CD4-positive, alpha-beta T cell treated with Interleukin-4 for 4 hours (primary cell): ENCODE measurements at places on chromosomes 16 and 17.

- no peak for DNase-seq
Observed at GRCh38 chr17:74526681-74527080, 4.6 kb downstream of the CD300LB start.

DNA sequence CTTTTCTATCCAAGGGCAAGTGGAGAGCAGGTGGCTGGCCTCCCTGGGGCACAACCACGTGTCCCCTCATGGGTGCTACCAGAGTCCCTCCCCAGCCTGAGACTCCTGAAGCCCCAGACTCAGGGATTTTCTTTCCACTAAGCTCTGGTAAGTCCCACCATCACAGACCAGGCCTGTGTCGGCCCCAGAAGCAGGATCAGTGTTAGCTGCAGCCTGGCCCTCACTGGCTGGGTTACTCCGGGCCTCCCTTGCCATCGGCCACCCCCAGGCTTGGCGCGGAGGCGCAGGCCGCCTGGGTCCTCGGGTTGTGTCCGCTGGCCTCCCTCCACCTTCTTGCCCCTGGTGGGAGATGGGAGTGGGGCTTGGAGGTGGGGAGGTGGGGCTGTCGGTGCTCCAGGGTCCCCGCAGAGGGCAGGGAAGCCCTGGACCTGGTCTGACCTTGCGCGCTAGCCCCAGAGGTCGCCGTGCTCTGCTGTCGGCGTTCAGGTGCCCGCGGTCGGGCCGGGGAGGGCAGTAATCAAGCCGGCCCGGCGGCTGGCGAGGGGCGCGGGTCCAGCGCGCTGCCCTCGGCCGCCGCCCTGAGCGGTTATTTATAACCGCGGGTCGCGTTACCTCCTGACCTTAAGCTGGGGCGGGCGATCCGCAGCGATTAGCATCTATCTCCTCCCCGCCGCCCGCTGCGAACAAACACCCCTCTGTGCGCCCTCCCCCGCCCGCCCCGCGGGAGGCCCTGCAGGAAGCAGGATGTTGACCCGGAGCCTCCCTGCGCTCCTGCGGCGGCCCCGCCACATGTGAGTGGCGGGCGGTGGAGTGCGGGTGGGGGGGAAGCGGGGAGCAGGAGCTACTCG is 78.1 kb upstream of the TOB1 start:
- DNase-seq = peak; percentile 78

DNA sequence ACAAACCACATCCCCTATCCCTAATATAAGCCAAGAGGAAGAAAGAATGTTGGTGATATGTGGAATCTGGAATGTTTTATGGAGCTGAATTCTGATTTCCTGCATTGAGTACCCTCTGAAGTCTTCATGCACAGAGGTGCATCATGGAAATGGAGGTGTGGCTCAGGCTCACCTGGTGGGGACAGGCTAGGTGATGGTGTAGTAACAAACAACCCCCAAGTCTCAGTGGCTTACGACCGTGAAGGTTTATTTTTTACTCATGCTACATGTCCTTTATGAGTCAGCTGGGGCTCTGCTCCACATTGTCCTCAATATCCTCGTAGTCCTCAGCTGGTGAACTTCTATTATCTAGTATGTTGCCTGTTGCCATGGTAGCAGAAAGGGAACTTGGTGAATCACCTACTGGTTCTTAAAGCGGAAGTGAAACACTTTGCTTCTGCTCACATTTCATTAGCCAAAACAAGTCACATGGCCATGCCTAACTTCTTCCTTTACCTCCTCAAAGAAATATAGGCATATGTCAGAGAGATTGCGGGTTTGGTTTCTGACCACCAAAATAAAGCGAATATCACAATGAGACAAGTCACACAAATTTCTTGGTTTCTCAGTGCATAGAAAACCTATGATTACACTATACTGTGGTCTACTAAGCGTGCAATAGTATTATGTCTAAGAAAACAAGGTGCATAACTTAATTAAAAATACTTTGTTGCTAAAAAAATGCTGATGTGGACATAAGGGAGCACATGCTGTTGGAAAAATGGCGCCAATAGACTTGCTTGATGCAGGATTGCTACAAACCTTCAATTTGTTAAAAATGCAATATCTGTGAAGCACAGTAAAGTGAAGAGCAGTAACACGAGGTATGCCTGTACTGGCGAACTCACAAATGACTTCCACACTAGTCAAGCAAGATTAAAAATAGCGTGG is at the start of gene PMFBP1:
PMFBP1 (minus strand) TSS at position 51 of the 930 bp plus-strand sequence. CDS start 947 bp downstream, outside the sequence.
- peak; percentile 54 for DNase-seq

- DNase-seq = no peak
Observed at GRCh38 chr17:14859542-14859941, 405.6 kb downstream of the PMP22 start.
